Caudate nucleus (tissue), 63 donors: ENCODE measurements at places on chromosomes 16 and 17.

- no peak for DNase-seq
Measured at GRCh38 chr17:64067657-64068056, 47.2 kb upstream of the ICAM2 start.

GRCh38 chr17:49747632-49748031 lies 16.3 kb downstream of the FAM117A start:
- DNase-seq: no peak

DNA sequence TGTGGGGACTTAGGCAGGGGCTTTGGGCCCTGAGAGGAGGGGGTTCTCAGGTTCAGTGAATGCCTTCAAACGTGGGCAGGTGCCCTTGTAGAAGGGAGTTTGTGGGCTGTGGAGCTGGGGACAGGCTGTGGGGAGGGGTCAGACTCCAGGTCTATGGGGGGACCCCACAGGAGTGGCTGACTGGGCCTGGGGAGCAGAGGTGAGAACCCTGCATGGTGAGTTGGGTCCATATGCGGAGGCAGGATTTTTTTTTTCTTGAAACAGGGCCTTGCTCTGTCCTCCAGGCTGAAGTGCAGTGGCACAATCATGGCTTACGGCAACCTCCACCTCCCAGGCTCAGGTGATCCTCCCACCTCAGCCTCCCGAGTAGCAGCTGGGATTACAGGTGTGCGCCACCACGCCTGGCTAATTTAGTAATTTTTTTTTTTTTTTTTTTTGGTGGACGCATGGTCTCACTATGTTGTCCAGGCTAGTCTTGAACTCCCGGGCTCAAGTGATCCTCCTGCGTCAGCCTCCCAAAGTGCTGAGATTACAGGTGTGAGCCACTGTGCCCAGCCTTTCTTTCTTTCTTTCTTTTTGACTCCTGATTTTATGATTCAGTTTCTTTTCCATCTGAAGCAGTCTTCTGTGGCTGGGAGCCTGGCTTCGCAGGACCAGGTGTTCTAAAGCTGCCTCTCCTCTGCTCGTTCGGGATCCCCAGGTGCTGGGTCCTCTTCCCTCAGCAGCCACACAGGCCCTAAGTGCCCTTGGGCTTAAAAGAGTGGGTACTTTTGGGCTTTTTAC lies 19.0 kb upstream of the ADCY7 start:
- DNase-seq: no peak

- no peak for DNase-seq
Measured at GRCh38 chr16:75319513-75320411, 68.3 kb upstream of the BCAR1 start.

- no peak for DNase-seq
Measured at GRCh38 chr16:77928096-77928495, 94.3 kb upstream of the CLEC3A start.

DNA sequence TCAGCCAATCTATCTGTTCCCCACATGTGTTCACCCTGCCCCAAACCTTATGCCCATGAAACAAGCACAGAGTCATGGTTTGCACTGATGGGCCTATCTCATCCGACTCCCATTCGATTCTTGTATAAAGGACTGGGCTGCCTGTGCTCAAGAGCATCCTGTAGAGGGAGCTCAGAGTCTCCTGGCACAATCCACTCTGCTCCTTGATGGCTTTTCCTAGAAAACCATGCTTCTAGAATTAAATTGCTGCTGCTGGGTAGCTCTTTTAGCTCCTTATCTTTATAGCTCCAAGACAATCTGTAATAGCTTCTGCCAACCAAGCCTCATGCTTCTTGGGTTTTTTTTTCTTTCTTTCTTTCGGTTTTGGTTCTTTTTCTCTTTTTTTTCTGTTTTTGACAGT lies 9.7 kb downstream of the ZNF19 start:
- no peak for DNase-seq

DNA sequence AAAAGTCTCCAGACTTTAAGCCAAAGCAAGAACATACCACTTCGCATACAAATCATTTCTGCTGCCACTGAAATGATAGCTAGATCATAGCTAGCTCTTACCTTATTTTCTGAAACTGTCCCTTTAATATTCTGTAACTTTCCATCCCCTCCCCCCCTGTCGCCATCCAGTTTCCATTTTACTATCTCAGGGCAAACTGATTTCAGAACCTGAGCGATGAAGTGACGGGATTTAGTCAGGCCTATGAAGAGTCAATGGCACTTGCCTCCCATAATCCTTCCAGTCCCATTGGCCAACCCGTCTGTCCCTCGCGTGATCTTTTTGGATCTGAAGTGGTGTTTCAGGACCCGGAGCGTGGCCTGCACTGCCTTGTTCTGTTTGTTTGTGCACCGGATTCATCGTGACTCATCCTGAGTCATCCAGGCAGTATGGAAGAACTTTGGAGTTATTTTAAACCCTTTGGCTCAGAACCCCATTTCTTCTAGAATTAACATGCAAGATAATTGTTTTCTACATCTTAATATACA lies 199.8 kb upstream of the CHMP6 start:
- no peak for DNase-seq

DNA sequence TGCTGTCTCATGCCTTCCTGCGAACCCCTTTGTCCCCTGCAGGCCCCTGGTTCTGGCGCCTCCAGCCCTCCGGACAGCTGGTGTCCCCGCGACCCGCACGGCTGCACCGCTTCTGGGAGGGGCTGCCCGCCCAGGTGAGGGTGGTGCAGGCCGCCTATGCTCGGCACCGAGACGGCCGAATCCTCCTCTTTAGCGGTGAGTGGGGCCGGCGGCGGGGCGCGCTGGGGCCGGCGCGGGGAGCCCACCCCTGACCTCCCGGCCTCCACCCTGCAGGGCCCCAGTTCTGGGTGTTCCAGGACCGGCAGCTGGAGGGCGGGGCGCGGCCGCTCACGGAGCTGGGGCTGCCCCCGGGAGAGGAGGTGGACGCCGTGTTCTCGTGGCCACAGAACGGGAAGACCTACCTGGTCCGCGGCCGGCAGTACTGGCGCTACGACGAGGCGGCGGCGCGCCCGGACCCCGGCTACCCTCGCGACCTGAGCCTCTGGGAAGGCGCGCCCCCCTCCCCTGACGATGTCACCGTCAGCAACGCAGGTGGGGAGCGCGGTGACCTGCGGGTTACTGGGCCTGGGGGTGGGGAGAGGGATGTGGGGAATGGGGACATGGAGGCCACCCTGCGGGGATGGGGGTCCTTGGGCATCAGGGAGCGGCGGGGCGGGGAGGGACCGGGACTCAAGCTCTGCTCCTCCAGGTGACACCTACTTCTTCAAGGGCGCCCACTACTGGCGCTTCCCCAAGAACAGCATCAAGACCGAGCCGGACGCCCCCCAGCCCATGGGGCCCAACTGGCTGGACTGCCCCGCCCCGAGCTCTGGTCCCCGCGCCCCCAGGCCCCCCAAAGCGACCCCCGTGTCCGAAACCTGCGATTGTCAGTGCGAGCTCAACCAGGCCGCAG lies 7.1 kb upstream of the IL32 start:
- DNase-seq: no peak
